ENCODE measurements at places on chromosomes 4 and X.
A peak's percentile ranks its signal among the peaks of the same experiment; 100 is the strongest.

- DNase-seq: no peak
Measured at GRCh38 chr4:149084144-149084543, 641.9 kb upstream of the NR3C2 start.

DNA sequence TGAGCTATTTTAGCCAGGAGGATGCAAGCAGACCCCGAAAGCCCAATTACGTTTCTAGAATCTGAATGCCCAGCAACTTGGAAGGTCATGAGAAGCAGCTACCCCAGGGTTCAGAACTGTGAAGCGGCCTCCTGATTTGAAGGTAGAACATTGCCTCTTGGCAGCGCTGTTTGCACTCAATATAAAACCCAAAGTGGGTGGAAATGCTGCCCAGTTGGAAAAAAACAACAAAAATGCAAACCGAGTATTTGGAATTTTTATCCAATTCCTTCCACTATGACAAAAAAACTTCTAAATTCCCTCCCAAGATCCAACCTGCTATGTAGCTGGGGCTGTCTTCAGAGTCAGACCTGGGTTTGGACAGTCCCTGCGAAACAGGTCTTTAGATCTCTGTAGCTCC lies 103.3 kb upstream of the RBPJ start:
- DNase-seq: no peak

DNA sequence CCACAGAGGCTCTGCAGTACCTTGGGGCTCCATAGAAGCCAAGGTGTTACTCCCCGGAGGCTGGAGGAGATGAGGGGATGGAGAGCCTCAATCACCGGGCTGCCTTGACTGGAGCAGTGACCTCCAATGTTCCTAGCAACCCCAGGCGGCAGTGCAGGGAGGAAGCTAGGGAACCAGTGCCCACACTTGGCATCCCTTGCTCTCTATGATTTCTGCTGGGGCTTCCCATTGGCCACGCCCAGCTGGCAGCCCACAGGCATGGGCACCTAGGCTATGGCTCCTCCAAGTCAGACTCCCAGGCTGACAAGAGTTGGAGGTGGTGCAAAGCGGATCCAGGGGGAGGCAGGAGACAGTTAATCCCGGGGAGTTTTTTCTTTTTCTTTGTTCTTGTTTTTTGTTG lies 229.7 kb downstream of the EVC2 start:
- no peak for DNase-seq

DNA sequence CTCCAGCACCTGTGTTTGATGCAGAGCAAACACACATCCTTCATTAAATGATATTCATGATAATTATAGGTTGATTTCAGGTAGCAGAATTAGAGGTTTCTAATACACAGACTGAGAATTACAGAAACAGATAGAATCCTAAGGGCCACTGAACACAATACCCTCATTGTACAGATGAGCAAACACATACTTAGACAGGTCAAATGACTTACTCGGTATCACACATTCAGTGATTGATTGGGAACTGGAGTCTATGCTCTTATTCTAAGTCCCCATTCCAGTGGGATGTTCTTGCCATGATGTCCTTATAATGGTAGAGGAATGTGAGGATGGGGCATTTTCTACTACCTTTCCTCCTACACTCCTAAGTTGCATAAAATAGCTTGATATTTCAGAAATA lies 70.8 kb downstream of the DCAF8L1 start:
- DNase-seq: no peak

GRCh38 chrX:129637217-129638109 lies 17.3 kb downstream of the APLN start:
- peak; percentile 69 for DNase-seq

- DNase-seq: no peak
Measured at GRCh38 chr4:156635051-156635450, 336.5 kb downstream of the PDGFC start.

DNA sequence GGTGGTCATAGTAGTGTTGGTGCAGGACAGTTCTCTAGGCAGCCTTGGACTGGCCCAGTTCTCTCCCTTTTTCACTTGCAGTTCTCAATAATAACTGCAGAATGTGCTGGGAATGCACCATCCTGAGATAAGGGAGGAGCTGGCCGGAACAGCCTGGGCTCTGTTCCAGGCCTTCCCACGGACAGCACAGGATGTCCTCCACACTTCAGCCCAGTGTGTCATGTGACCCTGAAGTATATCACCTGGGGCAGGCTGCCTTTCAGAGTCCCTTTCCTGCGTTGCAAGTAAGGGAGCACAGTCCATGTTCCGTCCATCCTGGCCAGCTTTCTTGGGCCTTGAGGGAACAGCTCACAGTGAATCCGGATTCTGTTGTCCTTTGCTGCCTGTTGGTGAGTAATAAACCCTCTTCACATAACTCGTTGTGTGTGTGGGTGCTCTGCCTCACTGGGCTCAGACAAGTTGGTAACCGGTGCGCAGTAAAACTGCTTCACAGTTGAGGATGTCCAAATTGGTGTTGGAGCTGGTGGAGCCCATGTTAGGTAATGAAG lies 32.3 kb upstream of the BBS12 start:
- DNase-seq: no peak

DNA sequence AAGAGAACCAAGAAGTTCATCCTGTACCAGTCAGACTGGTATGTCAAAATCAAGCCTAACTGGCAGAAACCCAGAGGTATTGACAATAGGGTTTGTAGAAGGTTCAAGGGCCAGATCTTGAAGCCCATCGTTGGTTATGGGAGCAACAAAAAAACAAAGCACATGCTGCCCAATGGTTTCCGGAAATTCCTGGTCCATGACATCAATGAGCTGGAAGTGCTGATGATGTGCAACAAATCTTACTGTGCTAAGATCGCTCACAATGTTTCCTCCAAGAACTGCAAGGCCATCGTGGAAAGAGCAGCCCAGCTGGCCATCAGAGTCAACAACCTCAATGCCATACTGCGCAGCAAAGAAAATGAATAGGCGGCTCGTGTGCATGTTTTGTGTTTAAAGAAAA lies 172.7 kb upstream of the MED14 start:
- no peak for DNase-seq

- no peak for DNase-seq
Measured at GRCh38 chr4:123496421-123496820, 99.8 kb downstream of the SPRY1 start.

GRCh38 chr4:174365018-174365587 lies 81.4 kb downstream of the CEP44 start:
- DNase-seq: no peak

DNA sequence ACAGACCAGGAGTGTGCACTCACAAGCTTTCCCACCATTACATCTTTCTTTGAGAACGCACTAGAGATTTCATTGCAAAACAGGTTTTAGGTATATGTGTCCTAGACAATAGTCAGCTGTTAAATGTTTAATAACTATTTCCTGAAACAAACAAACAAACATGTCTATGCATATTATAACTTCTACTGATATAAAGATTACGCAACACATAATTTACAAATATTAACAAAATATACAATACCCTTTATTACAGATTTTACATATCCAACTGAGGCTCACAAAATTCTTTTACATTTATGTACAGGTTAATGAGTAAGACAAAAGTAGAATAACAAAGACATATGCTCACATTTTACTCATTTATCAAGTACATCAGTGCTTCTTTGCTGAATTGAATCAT lies 1554.0 kb upstream of the PCDH10 start:
- no peak for DNase-seq

DNA sequence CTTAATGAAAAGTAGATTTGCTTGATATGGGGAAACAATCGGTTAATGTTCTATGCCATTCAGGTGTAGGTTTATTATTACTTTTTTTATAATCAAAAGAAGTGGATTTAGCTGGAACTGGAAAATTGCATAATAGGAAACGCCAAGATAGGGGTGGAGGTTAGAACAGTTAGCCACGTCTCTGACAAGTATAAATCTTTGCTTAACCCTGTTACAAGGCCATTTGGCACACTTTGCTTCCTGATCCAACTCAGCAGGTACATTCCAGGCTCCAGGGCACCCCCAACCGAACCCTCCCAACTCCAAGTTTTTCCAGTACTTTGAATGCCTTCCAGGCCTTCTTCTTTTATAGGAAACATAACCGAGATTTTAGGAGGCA lies 50.6 kb upstream of the ACSL4 start:
- DNase-seq: no peak

- DNase-seq: no peak
Measured at GRCh38 chr4:4601803-4602369, 60.0 kb upstream of the STX18 start.

GRCh38 chr4:188002323-188002722 lies 6.8 kb downstream of the ZFP42 start:
- DNase-seq: no peak

GRCh38 chr4:1233641-1234308 lies 15.2 kb downstream of the CTBP1 start:
- DNase-seq: no peak

GRCh38 chr4:24979554-24979953 lies 51.2 kb downstream of the LGI2 start:
- DNase-seq: no peak

DNA sequence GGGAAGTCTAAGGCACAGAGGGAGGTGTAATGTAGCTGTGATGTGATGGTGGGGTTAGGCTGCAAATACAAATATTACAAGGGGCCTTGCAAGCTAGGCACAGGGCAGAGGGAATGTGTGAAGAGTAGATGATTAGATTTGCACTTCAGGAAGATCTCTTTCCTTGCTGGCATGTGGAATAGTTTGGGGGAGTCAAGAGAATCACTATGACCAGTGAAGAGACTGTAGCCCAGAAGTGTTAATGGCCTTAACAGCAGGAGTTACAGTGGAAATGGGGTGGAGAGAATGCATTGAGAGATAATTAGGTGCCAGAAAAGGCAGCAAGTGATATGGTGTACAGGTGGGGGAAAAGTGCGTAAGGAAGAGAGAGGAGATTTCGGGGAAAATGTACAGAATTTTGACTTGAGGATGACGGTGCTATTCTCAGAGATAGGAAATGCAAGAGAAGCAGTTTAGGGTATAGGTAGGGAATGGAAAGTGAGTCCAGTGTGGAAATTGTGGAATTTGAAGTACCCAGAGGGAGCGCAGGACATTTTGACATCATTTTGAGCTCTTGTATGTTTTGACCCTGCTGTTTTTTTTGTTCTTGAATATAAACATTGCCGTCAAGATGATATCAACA lies 10.2 kb upstream of the TAPT1 start:
- no peak for DNase-seq

GRCh38 chr4:76997077-76997476 lies 47.5 kb downstream of the SEPTIN11 start:
- no peak for DNase-seq

- DNase-seq: no peak
Measured at GRCh38 chrX:7316280-7316679, 168.3 kb upstream of the PUDP start.

- no peak for DNase-seq
Measured at GRCh38 chrX:115968436-115969252, 201.9 kb upstream of the AGTR2 start.

- no peak for DNase-seq
Measured at GRCh38 chr4:173488074-173488473, 42.0 kb downstream of the HAND2 start.

GRCh38 chr4:68951806-68952585 lies 392 bp upstream of the UGT2A3 start:
- DNase-seq: no peak

DNA sequence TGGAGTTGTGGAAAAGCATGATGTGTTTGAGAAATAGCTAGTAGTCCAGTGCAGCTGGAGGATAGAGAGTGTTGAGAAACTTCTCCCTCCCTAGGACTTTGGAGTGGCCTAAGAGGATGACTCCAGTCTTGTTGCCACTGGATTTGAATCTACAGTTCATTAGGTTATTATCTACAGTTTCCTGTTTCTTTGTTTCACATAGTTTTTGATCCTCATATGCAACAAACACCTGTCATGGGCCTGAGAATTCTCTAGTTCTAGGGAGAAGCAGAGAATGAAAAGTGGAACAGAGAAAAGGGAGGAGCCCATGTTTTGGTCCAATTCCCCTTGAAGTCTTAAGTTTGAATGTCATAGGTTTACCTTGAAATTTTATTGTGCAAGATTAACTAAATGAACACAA lies 73.6 kb upstream of the TBC1D9 start:
- no peak for DNase-seq

DNA sequence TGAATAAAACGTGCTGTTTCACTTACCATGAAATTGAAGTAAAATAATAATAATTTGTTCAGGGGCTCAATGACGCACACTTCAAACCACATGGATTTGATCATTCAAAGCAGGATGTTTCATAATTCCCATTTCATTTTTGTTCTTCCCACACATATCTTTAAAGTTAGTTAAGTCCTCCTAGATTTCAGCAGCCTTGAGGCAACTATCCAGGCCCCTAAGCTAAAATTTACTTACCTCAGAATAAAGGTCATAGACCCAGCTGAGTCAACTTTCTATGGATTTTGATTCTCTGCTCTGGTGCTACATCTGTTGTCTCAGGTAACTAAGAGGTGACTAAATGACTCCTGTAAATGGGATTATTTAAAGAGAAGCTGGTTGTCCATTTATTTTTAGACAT lies 25.0 kb downstream of the GPR174 start:
- DNase-seq: no peak

GRCh38 chr4:8891646-8892555 lies 20.3 kb upstream of the HMX1 start:
- no peak for DNase-seq

GRCh38 chr4:56622176-56622575 lies 58.9 kb downstream of the HOPX start:
- no peak for DNase-seq

GRCh38 chr4:38313175-38313574 lies 350.8 kb upstream of the KLF3 start:
- DNase-seq: no peak

DNA sequence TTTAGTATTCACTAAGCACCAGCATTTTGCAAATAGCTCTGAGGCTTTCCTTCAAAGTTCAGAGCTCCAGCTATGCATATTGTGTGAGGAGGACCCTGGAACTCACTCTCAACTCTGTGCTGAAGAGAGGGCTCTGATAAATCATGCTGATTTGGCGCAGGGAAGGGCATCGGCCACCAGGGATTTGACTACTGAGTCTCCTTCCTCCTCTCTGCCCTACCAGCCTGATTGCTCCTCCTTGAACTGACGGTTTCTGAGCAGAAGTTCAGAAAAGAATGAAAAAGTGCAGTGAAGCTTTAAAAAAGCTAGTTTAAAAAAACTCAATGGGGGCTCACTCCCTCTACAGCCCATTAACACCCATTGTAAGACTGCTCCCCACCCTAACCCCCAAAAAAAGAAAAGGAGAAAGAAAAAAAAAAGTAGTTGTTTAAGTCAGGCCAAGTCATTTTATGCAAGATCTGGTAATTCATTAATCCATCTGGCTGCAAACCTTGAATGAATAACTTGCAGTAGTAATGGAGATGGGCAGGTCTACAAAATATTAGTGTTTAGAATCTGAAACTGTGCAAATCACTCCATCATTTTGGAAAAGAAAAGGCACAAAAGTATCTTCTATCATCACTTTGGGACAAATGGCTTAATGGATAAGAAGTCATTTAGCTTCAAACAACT lies 13.3 kb downstream of the PPARGC1A start:
- DNase-seq: no peak

- no peak for DNase-seq
Measured at GRCh38 chrX:41198410-41198809, 113.2 kb downstream of the USP9X start.

GRCh38 chr4:137819964-137820383 lies 287.7 kb upstream of the PCDH18 start:
- no peak for DNase-seq

- DNase-seq: no peak
Measured at GRCh38 chr4:99382745-99383360, 30.3 kb upstream of the ADH1C start.

Data from stimulated activated CD4-positive, alpha-beta T cell treated with anti-CD3 and anti-CD28 coated beads, Interleukin-12 subunit alpha, Interleukin-12 subunit beta, amount 100 ng/mL, for 4 hours (primary cell).